GM12891 (cell line): ENCODE measurements at places on chromosomes 6 and 20.

GRCh38 chr6:95551678-95552324 is 25.5 kb upstream of the MANEA start:
- no peak for DNase-seq

- DNase-seq = no peak
Measured at GRCh38 chr6:112189494-112189893, 64.9 kb downstream of the LAMA4 start.

DNA sequence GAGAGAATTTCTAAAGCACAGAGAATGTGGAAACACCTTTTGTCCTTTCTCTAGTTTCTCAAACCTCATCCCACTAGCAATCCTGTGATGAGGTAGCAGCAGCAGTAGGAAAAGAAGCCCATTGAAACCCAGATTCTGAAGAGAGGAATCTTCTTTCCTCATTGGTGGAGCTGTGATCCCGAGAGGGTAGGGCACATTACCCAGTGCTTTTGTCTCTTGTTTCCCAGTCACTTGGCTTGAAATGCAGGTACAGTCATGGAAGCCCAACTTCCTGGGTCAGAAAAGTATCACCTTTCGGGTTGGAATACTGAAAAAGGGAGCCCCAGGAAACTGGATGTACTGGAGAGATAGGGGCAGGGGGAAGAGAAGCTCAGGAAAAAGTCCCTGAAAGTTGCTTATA is 417.4 kb downstream of the TBC1D32 start:
- DNase-seq = no peak

- DNase-seq = no peak
Measured at GRCh38 chr6:163529605-163530004, 115.1 kb downstream of the QKI start.

GRCh38 chr20:23374441-23374840 is 12.5 kb downstream of the GZF1 start:
- no peak for DNase-seq

GRCh38 chr6:474453-475185 is 83.1 kb downstream of the IRF4 start:
- DNase-seq = peak; percentile 72

GRCh38 chr6:123417535-123417934 is 219.2 kb downstream of the TRDN start:
- no peak for DNase-seq

GRCh38 chr6:1256435-1257008 is 55.4 kb upstream of the FOXQ1 start:
- no peak for DNase-seq

GRCh38 chr6:101994521-101994920 is 601.0 kb downstream of the GRIK2 start:
- DNase-seq = no peak

- no peak for DNase-seq
Measured at GRCh38 chr20:24960302-24960801, 11.3 kb downstream of the CST7 start.

- DNase-seq = no peak
Measured at GRCh38 chr6:136774228-136775041, 17.8 kb downstream of the MAP3K5 start.

GRCh38 chr20:7770046-7770445 is 170.2 kb downstream of the HAO1 start:
- DNase-seq = no peak

DNA sequence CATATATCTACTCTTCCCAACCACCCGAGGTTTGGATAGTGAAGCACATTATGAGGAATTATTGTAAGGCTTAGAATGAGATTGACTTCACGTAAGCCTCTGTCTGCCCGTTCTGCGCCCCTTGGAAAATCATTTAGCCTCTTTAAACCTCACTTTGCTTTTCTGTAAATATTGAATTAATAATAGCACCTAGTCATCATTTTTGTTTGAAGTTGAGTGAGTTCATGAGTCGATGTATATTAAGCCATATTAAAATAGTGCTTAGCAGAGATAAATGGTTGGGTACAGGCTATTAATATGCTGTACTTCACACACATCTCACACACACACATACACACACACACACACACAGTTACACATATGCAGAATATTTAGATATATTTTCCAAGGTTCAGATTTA is 344.8 kb upstream of the EYS start:
- no peak for DNase-seq

DNA sequence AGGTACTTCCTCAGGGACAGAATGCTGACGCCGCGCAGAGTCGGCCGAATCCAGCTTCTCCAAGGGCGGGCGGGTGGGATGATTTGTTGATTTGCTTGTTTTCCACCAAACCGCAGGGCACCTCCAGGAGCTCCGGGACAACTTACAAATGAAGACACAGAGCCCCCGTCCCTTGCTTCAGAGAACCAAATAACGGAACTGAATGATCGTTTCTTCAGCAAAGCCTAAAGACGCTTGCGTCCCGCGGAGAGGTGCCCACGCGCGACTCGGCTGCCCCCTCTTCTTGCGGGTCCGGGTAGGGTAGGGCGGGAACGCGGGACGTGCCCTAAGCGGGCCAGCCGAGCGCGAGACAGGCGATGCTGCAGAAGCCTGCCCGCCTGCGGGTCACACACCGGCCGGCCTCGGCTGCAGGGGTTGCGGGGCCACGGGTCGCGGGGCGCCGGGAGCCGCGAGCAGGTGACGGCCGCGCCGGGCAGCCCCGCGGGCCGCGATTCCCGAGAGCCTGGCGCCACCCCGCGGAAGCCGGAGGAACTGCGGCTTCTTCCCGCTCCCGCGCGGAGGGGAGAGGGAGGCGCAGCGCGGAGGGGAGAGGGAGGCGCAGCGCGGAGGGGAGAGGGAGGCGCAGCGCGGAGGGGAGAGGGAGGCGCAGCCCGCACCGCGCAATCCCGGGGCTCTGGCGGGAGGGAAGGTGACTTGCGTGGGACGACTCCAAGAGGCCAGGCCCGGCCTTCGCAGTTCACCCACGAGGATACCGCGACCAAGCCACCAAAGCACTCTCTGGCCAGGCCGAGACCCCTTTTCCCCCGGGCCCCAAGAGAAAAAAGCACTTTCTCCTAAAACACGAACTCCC is 7.7 kb upstream of the FOXF2 start:
- no peak for DNase-seq

GRCh38 chr6:112269979-112270566 is 15.7 kb upstream of the LAMA4 start:
- DNase-seq = no peak

GRCh38 chr6:159817951-159818739 is 18.1 kb downstream of the PNLDC1 start:
- no peak for DNase-seq

GRCh38 chr6:160355001-160355400 is 6.8 kb downstream of the SLC22A3 start:
- no peak for DNase-seq

DNA sequence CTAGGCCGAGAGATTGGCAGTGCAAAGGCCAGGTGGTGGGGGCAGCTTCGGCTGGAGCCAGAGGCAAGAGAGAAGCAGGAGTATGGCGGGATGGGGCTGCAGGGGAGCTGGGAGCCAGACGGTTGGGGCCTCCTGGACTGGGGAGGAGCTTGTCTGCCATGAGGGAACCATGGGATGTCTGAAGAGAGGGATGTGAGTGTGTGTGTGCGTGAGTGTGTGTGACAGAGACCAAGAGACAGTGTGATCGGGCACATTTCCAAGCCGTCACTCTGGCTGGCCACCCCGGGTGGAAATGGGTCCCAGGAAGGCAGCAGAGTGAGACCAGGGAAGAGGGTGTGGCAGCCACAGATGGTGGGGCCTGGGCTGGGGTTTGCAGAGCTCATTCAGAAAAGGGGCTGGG is 13.8 kb downstream of the PHACTR3 start:
- no peak for DNase-seq

DNA sequence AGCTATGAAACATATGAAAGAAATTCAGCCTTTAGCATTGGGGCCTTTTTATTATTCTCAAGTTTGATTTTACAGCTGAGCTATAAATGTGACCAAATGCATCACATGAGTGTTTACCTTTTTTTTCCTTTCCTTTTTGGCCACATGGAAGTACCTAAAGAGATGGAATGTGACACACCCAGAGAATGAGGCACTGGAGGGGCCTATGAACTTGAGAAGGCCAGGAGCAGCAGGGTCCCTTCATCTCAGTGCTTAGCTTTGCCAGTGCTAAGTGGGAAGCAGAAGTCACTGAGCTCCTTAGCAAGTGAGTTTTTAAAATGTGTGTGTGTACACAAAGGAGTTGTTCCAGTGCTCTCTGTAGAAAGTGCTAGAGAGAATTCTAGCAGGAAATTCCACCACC is 44.7 kb downstream of the RREB1 start:
- no peak for DNase-seq
